ENCODE measurements at places on chromosomes 16 and 17.

GRCh38 chr17:77560841-77561240 lies 397.7 kb upstream of the TNRC6C start:
- no peak for DNase-seq

GRCh38 chr17:16491703-16492612 lies at the start of gene LRRC75A:
TSS of gene LRRC75A (minus strand) at chr17:16492193. CDS start at chr17:16491990, 203 bp downstream.
- DNase-seq, result peak; percentile 53

- no peak for DNase-seq
Observed at GRCh38 chr17:7403043-7403726, 712 bp downstream of the TMEM256 start.

DNA sequence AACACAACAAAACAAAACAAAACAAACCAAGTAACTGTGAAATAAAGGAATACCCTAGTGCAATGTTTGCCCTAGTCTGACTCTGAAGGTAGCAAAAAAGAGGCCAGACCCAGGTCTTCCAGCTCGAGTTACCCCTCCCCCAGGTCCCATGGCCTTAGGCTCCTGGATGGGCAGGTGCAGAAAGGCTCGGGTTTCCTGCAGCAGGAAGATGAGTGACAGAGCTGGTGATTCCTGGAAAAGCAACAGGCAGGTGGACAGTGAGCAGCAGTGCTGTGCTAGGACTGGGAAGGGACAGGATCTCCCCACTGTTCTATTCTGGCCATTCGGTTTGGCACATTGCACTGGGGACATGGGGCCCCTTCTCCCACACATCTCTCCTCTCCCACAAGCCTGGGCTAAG lies 42.9 kb upstream of the MRTFB start:
- DNase-seq, result no peak

DNA sequence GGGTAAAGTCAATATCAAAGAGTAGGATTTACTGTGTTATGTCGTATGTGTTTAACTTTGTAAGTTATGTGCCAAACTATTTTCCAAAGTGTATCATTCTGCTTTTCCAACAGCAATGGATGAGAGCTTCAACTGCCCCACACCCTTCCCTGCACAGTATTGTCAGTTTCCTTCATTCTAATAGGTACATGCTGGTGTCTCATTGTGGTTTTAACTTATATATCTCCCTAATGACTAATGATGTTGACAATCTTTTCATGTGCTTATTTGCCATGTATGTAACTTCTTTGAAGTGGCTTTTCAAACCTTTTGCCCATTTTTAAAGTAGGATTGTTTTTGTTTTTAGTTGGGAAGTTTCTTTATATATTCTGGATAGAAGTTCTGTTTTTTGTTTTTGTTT lies 3.8 kb downstream of the DDX19B start:
- no peak for DNase-seq

DNA sequence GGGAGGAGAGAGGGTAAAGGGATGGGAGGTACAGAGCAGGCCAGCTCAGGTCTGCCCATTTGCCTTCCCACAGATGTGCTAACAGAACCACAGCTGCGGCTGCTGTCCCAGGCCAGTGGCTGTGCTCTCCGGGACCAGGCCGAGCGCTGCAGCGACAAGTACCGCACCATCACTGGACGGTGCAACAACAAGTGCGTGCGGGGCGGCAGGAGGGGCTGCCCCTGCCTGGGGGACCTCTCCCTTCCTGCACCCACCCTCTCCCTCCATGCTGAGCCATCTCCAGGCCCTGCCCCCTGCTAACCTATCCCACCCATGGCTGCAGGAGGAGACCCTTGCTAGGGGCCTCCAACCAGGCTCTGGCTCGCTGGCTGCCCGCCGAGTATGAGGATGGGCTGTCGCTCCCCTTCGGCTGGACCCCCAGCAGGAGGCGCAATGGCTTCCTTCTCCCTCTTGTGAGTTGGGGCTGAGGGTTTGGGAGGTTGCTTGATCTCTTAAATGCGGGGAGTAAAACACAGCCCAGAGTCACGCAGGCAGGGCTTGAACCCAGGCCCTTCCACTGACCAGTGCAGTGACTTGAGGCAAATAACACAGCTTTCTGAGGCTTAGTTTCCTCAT lies 1.2 kb downstream of the EPX start:
- no peak for DNase-seq

DNA sequence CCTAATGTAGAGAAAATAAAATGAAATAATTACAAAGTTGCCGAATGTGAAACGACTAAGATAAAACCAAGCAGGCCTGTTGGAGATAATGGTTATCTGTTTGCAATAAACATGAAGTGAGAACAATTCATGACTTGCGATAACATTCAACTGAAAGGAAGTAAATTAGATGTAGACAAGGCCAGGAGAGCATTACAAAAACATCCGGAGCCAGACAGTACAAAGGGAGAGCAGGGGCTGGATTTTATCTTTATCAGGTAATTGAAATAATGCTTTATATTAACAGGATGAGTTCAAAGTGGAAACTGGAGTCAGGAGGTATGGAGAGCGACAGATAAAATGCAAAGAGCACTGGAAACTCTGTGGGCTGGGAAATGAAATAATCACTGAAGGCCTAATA lies 265.6 kb upstream of the GOT2 start:
- DNase-seq, result no peak

Measured in EH (cell line).